ENCODE measurements at places on chromosomes 3 and 15. TPM values are rescaled to one million over a fixed set of nuclear protein-coding genes. Genes with fewer than 3 reads are reported as not detected.

DNA sequence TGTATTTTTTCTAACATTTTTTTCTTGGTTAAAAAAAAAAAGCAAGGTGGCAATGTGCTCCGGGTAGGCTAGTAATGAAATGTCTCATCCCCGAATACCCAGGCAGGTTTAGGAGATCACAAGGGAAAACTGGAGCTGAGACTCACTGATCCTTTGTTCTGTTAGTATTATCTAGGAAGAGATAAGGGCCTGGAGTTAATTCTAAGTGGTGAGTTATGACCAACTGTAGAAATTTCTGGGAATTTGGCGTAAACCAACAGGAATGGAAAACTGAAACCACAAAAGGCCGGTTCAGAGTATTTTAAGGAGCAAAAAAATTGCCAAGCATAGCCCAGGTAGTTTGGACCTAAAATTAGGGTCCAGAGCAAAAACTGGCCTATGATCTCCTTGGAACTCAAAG is 12.4 kb downstream of the PPM1M start:
- no peaks in the 10 kb centered on the region for H3K27me3 ChIP-seq
- DNase-seq = no peak
- H3K27ac ChIP-seq = peak overlapping the region; percentile 23
- H3K4me3 ChIP-seq = no peak overlapping the region

DNA sequence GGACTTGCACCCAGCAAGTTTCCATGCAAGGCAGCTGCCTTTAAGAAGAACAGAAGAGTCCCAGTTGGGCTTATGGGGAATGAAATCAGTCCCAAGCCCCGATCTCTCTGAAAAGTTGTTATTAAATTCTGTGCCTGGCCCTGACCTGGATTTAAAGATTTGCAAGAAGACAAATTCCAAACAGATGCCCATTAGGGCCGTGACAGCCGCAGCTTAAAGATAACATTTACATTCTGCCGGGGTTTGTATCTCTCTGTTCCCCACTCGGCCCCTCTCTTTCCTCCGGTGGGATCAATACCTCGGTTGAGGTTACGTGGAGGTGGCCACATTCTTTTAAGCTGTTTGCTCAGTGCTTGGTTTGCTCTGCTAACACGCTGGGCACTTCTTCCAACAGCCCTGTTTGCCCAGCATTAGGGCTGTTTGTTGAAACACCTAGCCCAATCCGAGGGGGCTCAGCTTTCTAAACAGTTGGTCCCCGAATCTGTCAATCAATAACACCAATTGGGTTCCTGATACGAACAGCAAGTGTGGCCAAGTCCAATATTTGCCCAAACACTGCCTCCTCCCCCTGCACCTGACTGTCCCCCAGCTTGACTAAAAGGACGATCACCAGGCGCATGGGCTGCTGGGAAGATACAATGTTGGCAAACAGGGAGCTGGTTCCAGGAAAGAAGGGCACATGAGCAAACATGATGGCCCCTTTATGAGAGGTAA is 108.6 kb downstream of the RPLP1 start:
- H3K4me1 ChIP-seq = no peaks in the 10 kb centered on the region
- H3K27me3 ChIP-seq = peaks cover 4% of the 10 kb centered on the region

DNA sequence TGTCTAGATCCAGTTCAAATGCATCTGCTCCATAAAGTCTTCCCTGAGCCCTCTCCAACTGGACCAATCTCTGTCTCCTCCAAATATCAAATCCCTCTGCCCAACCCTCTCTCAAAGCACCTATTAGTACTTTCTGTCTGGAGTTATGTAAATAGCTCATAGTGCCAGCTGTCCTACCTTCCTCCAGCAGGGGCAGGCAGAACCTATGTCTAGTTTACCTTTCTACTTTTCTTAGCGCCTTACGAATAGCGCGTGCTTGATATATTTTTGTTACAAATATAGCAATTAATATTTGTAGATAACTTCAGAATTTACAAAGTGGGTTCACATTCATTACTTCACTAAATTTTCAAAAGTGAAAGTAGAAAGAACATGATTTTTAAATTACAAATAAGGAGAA is 14.0 kb upstream of the CCDC80 start:
- DNase-seq = no peak
- H3K27ac ChIP-seq = no peak overlapping the region
- H3K36me3 ChIP-seq = no peaks in the 10 kb centered on the region
- no peak overlapping the region for H3K4me3 ChIP-seq
- H3K27me3 ChIP-seq = no peaks in the 10 kb centered on the region
- H3K4me1 ChIP-seq = peaks cover 11% of the 10 kb centered on the region

- no peak for DNase-seq
- no peak overlapping the region for H3K27ac ChIP-seq
- no peaks in the 10 kb centered on the region for H3K36me3 ChIP-seq
- no peak overlapping the region for H3K4me3 ChIP-seq
- H3K27me3 ChIP-seq = peaks cover 25% of the 10 kb centered on the region
- H3K4me1 ChIP-seq = no peaks in the 10 kb centered on the region
Measured at GRCh38 chr3:193884652-193885051, 251.3 kb upstream of the HES1 start.

DNA sequence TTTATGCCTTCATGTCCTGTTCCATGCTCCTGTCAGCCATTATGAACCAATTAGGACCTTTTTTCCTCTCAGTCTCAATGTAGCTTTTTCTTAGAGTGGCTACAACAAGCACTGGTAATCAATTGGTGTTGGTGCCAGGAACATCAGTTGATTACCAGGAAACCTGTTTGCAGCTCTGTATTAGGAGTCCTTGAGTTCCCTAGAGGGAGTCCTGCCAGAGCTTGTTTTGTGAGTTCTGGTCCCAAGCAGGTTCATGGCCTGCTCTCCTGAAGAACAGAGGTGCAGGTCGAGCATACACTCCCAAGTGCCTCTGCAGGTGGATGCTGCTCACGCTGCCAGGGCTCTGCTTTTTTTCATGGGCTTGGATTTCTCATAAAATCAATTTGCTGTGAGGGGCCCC is 137.9 kb upstream of the PRR23C start:
- no peak overlapping the region for H3K4me3 ChIP-seq
- H3K4me1 ChIP-seq = no peaks in the 10 kb centered on the region
- H3K36me3 ChIP-seq = no peaks in the 10 kb centered on the region
- H3K27ac ChIP-seq = no peak overlapping the region

DNA sequence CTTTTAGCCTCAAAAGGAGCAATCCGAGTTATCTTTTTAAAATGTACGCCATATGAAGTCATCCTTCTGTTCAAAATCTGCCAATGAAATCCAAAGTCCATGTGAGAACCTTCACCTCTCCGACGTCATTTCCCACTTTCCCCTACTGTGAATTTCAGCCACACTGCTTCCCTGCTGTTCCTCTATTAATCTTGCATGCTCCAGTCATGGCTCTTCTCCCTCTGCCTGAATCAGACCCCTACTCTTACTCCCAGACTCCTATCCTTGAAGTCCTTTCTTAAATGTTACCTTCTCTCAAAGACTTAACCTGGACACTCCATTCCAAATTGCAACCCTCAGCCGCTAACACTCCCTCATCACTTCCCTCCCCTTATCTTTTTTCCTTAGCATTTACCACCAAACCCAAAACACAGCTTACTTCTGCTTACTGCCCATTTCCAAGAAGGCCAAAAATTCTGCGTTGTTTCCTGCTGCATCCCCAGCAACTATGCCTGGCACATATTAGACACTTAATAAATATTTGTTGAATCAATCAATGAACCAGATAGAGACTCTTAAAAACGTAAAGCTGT is 1.2 kb downstream of the NKIRAS1 start:
- no peak overlapping the region for H3K27ac ChIP-seq
- peaks cover 42% of the 10 kb centered on the region for H3K36me3 ChIP-seq
- H3K27me3 ChIP-seq = peaks cover 5% of the 10 kb centered on the region
- no peak for DNase-seq
- H3K4me3 ChIP-seq = peak overlapping the region; percentile 98

DNA sequence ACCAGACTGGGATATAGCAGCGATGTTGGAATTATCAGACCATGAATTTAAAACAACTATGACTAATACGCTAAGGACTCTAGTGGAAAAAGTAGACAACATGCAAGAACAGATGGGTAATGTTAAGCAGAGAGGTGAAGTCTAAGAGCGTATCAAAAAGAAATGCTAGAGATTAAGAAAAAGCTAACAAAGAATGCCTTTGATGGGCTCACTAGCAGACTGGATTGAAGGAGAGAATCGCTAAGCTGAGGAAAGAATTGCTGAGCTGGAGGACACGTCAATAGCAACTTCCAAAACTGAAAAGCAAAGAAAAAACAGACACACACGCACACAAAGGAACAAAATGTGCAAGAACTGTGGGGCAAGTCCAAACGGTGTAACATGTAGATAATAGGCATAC is 20.0 kb upstream of the CMTM6 start:
- peaks cover 25% of the 10 kb centered on the region for H3K36me3 ChIP-seq
- no peak for DNase-seq
- H3K4me3 ChIP-seq = no peak overlapping the region
- H3K4me1 ChIP-seq = peaks cover 4% of the 10 kb centered on the region
- no peaks in the 10 kb centered on the region for H3K27me3 ChIP-seq
- no peak overlapping the region for H3K27ac ChIP-seq

DNA sequence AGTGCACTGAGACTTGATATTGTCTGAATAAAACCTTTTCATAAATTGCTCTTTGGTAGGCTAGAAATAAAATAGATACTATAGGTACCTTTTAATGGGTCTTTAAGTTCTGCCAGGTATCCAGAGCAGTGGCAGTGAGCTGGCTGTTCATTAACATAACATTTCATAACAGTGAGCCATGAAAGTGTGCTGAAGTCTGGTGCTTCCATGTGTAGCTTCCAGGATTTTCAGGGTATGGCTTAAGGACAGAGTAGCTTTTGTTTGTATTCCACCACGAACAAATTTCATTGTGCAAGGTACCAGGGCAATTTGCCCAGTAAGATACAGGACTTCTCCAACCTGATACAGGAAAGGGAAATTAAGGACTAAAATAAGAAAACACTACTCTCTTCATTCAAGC is 124.7 kb upstream of the NANOGP8 start:
- H3K27me3 ChIP-seq = no peaks in the 10 kb centered on the region
- H3K4me3 ChIP-seq = no peak overlapping the region
- H3K27ac ChIP-seq = no peak overlapping the region

DNA sequence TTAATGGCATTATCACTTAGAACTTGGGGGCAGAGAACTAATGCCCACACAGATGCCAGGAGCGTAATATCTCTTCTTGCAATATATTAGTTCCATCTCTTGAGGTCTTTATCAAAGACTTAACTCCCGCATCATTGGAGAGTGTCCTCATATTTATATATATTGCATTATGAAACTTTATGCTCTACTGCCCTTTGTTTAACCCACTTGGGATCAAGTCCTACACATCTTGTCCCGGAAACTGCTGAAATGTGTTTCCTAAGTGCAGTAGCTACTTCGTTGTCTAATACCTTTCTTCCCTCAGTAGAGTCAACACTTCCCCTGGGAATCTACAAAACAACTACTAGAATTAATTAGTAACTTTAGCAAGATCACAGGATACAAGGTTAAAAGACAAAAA is 1029.2 kb downstream of the OTOL1 start:
- H3K27me3 ChIP-seq = no peaks in the 10 kb centered on the region
- no peak overlapping the region for H3K4me3 ChIP-seq
- H3K27ac ChIP-seq = no peak overlapping the region
- DNase-seq = no peak

- no peak overlapping the region for H3K4me3 ChIP-seq
- H3K27ac ChIP-seq = no peak overlapping the region
- peaks cover 7% of the 10 kb centered on the region for H3K27me3 ChIP-seq
- H3K36me3 ChIP-seq = no peaks in the 10 kb centered on the region
Measured at GRCh38 chr15:62958528-62959363, 83.8 kb upstream of the TPM1 start.

GRCh38 chr3:23072693-23073092 is 130.4 kb upstream of the UBE2E2 start:
- no peak for DNase-seq
- no peaks in the 10 kb centered on the region for H3K4me1 ChIP-seq
- no peaks in the 10 kb centered on the region for H3K27me3 ChIP-seq

GRCh38 chr3:47984075-47984728 is 32.0 kb downstream of the MAP4 start:
- no peak overlapping the region for H3K4me3 ChIP-seq
- peaks cover 2% of the 10 kb centered on the region for H3K36me3 ChIP-seq
- H3K27me3 ChIP-seq = no peaks in the 10 kb centered on the region

- H3K27ac ChIP-seq = no peak overlapping the region
- no peaks in the 10 kb centered on the region for H3K4me1 ChIP-seq
- no peaks in the 10 kb centered on the region for H3K36me3 ChIP-seq
- H3K4me3 ChIP-seq = no peak overlapping the region
Measured at GRCh38 chr3:155178810-155179436, 98.8 kb downstream of the MME start.

GRCh38 chr3:66860771-66861170 is 137.3 kb upstream of the KBTBD8 start:
- no peak overlapping the region for H3K27ac ChIP-seq
- H3K4me3 ChIP-seq = no peak overlapping the region
- H3K4me1 ChIP-seq = no peaks in the 10 kb centered on the region
- H3K36me3 ChIP-seq = no peaks in the 10 kb centered on the region
- no peaks in the 10 kb centered on the region for H3K27me3 ChIP-seq

GRCh38 chr15:45200799-45201556 is 13.2 kb upstream of the SHF start:
- peaks cover 4% of the 10 kb centered on the region for H3K36me3 ChIP-seq
- peak; percentile 80 for DNase-seq
- H3K4me3 ChIP-seq = no peak overlapping the region
- H3K4me1 ChIP-seq = peaks cover 23% of the 10 kb centered on the region
- H3K27ac ChIP-seq = no peak overlapping the region

- H3K36me3 ChIP-seq = peaks cover 3% of the 10 kb centered on the region
- H3K27me3 ChIP-seq = no peaks in the 10 kb centered on the region
Measured at GRCh38 chr3:179179256-179179655, 31.1 kb downstream of the PIK3CA start.

GRCh38 chr3:100759950-100760349 is 50.7 kb downstream of the TFG start:
- no peak overlapping the region for H3K27ac ChIP-seq
- H3K4me1 ChIP-seq = no peaks in the 10 kb centered on the region
- no peak overlapping the region for H3K4me3 ChIP-seq
- peaks cover 3% of the 10 kb centered on the region for H3K36me3 ChIP-seq

- DNase-seq = peak; percentile 44
- no peaks in the 10 kb centered on the region for H3K36me3 ChIP-seq
- peaks cover 18% of the 10 kb centered on the region for H3K4me1 ChIP-seq
- H3K27me3 ChIP-seq = peaks cover 2% of the 10 kb centered on the region
- H3K4me3 ChIP-seq = no peak overlapping the region
Measured at GRCh38 chr3:56702490-56703315, 19.6 kb upstream of the TASOR start.

Gene POLG
- 109 TPM for total RNA-seq

Gene VGLL3
- total RNA-seq = not detected

Gene A4GNT
- total RNA-seq = not detected

Gene FBXO40
- not detected for total RNA-seq

Gene CD200R1
- total RNA-seq = 17.6 TPM

Gene GCNT3
- total RNA-seq = not detected

Gene CFAP91
- not detected for total RNA-seq

Gene CFAP161
- total RNA-seq = not detected

Gene ADCY5
- not detected for total RNA-seq

Gene SAMD7
- not detected for total RNA-seq
